ENCODE measurements at places on chromosomes 6 and 20.

DNA sequence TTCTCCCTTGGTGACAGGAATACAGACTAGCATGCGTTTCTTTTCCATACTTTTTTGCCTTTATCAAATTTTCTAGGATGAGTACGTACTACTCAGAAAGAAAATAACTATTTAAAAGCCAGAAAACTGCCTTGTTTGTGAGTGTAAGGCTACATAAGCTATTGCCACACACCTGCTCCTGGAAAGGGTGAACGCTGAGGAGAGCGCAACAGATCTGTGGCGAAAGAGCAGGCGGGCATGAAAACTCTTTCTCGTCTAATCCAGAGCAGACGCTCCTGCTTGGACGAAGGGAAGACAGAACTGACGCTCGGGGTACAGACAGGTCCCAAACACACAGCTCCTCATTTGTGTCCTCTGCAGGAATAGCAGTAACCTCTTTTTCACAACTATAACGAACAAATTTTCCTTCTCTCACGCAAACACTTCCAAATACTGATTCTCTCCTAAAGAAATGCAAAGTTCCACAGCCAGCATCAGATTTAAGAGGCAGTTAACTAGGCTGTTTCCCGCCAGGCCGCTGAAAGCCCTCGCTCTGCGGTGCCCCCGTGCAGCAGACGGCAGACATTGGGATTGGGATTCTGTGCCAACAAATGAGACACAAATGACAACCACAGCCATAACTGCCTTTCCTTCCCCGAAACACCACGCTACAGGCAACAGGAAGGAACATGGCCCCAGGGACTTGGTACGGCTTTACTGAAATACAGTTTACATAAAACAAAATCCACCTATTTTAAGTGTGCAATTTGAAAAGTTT lies 20.0 kb downstream of the TAF4 start:
- no peak for DNase-seq

- DNase-seq, result no peak
These were observed 592.5 kb upstream of the GJE1 start for GRCh38 chr6:141540207-141540606.

- no peak for DNase-seq
These were observed 45.6 kb upstream of the TBC1D7 start for GRCh38 chr6:13373919-13374318.

DNA sequence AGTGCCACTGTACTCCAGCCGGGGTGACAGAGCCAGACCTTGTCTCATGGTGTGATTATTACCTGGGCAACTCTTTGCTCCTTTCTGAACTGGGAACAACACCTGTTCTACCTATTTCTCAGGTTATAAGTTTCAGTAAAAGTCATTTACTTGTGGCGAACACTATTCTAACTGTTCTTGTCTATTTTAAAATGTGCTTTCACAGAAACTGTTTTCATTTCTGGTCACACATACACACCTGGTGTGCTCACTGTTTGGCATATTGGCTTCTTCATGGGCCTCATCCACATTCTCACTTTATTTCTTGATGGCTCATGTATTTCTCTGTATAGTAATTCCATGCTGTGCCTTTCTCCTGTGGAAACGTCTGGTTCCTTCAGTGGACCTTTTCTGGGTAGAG lies 30.5 kb upstream of the XRN2 start:
- DNase-seq, result no peak

GRCh38 chr6:88368071-88368787 lies 202.1 kb upstream of the CNR1 start:
- no peak for DNase-seq

All from iPS-NIHi11 (cell line).